H1 (cell line): ENCODE measurements at places on chromosomes 4 and X. TPM values are rescaled to one million over a fixed set of nuclear protein-coding genes. Genes with fewer than 3 reads are reported as not detected.

- H3K4me3 ChIP-seq, result peak overlapping the region; percentile 76
- no peak for DNase-seq
- H3K4me1 ChIP-seq, result no peaks in the 10 kb centered on the region
- H3K27me3 ChIP-seq, result no peaks in the 10 kb centered on the region
- no peak overlapping the region for H3K27ac ChIP-seq
These were observed 736 bp downstream of the BDH2 start for GRCh38 chr4:103098756-103099440.

- no peaks in the 10 kb centered on the region for H3K36me3 ChIP-seq
- H3K4me1 ChIP-seq, result peaks cover 5% of the 10 kb centered on the region; the same call in 1 of the 2 replicates
- H3K27ac ChIP-seq, result no peak overlapping the region
- no peak overlapping the region for H3K4me3 ChIP-seq
These were observed 199.3 kb upstream of the FAT4 start for GRCh38 chr4:125115476-125115875.

DNA sequence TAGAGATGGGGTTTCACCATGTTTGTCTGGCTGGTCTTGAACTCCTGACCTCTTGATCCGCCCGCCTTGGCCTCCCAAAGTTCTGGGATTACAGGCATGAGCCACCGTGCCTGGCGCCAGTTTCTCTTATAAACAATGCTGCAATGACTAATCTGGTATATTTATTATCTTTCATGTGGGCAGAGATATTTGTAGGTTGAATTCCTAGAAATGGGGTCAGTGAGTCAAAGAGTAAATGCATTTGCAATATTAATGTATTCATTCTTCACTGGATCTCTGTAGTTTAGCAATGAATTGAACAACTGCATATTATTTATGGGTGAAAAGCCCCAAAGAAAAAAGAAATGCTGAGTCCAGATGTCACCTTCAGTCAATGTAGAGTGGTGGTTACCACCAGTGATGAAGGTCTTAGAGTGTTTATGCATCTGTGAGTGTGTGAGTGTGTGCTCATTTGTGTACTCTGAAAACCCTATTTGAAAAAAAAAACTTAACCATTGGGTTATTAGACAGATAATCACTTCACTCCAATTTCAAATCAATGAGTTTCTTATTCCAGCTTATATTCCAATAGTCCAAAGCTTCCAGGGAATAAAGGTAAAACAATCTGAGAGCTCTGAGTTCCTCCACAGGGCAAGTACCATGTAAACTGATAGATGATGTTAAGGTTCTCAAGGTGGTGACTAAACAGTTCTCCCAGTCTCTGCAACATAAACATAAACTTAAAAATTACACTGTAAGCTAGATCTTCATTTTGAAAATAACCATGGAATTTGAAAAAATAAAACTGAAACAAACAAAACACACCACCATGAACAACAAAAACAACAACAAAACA, 22.6 kb upstream of the CD38 start:
- H3K27ac ChIP-seq, result no peak overlapping the region
- H3K27me3 ChIP-seq, result no peaks in the 10 kb centered on the region
- no peaks in the 10 kb centered on the region for H3K4me1 ChIP-seq
- no peaks in the 10 kb centered on the region for H3K36me3 ChIP-seq

- no peaks in the 10 kb centered on the region for H3K27me3 ChIP-seq
- no peak overlapping the region for H3K4me3 ChIP-seq
- H3K27ac ChIP-seq, result no peak overlapping the region
- no peak for DNase-seq
- H3K36me3 ChIP-seq, result no peaks in the 10 kb centered on the region
These were observed 253.9 kb upstream of the PPARGC1A start for GRCh38 chr4:24143741-24144140.

MMGT1 gene
- 19.1 and 20.5 TPM in 2 replicates for total RNA-seq

DNA sequence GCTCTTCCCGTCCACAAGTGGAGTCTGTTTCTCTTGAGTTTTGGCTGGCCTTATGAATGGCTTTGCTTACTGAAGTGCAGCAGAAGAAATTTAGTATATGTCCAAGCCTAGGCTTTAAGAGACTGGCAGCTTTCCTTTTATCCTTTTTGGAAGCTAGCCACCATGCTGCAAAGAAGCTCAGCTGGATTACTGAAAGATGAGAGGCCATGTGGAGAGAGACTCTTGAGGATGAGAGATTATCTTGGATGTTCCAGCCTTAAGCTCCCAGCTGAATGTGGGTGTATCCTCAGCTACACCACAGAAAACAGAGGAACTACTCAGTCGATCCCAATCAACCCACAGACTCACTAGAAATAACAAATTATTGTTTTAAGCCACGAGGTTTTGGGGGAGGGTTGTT, 12.5 kb downstream of the CCNG2 start:
- H3K27me3 ChIP-seq, result peaks cover 6% of the 10 kb centered on the region
- H3K36me3 ChIP-seq, result peaks cover 51% of the 10 kb centered on the region

- DNase-seq, result no peak
- no peak overlapping the region for H3K4me3 ChIP-seq
- H3K27me3 ChIP-seq, result peaks cover 19% of the 10 kb centered on the region
These were observed 61.7 kb downstream of the CT47B1 start for GRCh38 chrX:120813982-120814381.

DNA sequence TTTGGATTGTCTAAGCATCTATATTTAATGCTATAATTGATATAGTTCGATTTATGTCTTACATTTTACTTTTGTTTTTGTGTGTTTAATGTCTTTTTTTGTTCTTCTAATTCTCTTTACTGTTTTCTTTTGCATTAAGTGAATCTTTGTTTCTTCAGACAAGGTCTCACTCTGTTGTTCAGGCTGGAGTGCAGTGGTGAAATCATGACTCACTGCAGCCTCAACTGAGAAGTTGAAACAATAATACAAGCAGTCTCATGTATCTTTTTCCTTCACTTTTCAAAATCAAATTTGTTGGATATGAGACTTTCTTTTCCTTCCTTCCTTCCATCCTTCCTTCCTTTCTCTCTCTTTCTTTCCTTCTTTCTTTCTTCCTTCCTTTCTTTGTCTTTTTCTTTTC, 1401.6 kb downstream of the ADGRL3 start:
- DNase-seq, result no peak
- H3K27me3 ChIP-seq, result no peaks in the 10 kb centered on the region
- H3K27ac ChIP-seq, result no peak overlapping the region
- no peaks in the 10 kb centered on the region for H3K4me1 ChIP-seq
- H3K36me3 ChIP-seq, result no peaks in the 10 kb centered on the region
- no peak overlapping the region for H3K4me3 ChIP-seq

SOWAHD gene
- total RNA-seq, result 1.7 and 1.8 TPM in 2 replicates

DUX4 gene
- not detected in 2 replicates for total RNA-seq

- H3K27me3 ChIP-seq, result peaks cover 2% of the 10 kb centered on the region
- H3K4me1 ChIP-seq, result peaks cover 6% of the 10 kb centered on the region; the same call in 1 of the 2 replicates
- H3K27ac ChIP-seq, result no peak overlapping the region
- no peaks in the 10 kb centered on the region for H3K36me3 ChIP-seq
These were observed 73.1 kb downstream of the CPZ start for GRCh38 chr4:8665406-8666360.

GRCh38 chr4:86942185-86942666, 7.4 kb downstream of the AFF1 start:
- H3K4me1 ChIP-seq, result peaks cover 2% of the 10 kb centered on the region
- H3K4me3 ChIP-seq, result no peak overlapping the region
- no peaks in the 10 kb centered on the region for H3K27me3 ChIP-seq
- no peak overlapping the region for H3K27ac ChIP-seq
- no peaks in the 10 kb centered on the region for H3K36me3 ChIP-seq

DNA sequence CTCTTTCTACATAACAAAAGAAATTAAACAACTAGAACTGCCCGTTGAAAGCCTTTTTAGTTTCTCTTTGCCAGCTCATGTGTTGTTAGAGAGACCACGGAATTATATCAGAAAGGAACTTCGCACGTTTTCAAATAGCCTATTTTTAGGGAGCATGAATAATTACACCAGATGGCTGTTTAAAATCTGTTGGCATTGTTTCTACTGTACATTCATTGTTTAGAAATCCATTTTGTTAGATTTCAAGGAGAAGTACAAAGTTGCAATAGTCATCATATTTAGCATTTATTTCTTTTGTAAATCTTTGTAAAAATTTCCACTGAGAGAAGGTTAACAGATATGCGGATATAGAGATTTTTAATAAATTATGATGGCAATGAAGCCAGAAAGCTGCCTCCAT, 403.0 kb upstream of the HS3ST1 start:
- DNase-seq, result no peak
- no peak overlapping the region for H3K4me3 ChIP-seq
- H3K27me3 ChIP-seq, result no peaks in the 10 kb centered on the region
- H3K4me1 ChIP-seq, result no peaks in the 10 kb centered on the region
- H3K36me3 ChIP-seq, result no peaks in the 10 kb centered on the region
- H3K27ac ChIP-seq, result no peak overlapping the region

DNA sequence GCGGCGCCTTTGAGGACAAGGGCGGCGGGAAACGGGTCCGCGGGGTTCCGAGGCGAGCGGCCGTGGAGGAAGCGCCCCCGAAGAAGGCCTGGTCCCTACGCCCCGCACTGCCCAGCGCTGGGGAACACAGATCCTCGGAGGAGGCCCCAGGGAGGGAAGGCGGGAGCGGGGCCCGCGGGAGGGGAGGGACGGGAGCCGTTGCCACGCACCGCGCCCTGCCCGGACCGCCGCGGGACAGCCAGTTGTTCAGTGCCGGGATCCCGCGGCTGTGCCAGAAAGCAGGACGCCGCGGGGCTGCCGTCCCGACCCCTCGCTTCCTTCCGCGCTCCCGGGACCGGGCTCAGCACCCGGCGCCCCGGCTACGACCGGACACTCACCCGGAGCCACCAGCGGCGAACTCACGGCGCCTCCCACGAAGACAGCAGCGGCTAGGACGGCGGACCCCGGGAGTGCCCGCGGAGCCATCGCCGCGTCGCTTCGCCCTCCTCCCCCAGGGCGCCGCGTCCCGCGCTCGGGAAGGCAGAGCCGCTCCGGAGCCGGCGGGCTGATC, 278 bp downstream of the RELL1 start:
- no peak for DNase-seq
- no peaks in the 10 kb centered on the region for H3K36me3 ChIP-seq
- H3K4me1 ChIP-seq, result peaks cover 7% of the 10 kb centered on the region; the same call in 1 of the 2 replicates
- no peaks in the 10 kb centered on the region for H3K27me3 ChIP-seq
- H3K27ac ChIP-seq, result peak overlapping the region; percentile 57; the same call in 1 of the 2 replicates

DNA sequence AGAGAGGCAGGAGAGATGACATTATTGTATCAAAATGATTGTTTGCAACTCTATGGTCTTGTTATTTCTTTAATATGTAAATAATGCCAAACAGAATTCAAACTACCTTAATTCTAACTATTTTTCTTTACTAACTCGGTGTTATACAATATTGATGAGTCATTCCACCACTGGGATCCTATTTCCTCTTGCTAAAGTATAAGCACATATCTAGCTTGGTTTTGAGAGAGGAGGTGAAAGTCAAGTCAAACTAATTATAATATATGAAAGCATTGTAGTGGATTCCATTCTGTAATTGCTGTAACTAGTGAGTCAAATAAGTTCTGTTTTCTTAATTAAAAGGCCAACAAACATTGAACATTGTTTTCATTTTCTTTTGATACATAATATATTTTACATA, 837.6 kb downstream of the PDHA2 start:
- no peak overlapping the region for H3K4me3 ChIP-seq
- H3K36me3 ChIP-seq, result no peaks in the 10 kb centered on the region
- no peaks in the 10 kb centered on the region for H3K4me1 ChIP-seq

DNA sequence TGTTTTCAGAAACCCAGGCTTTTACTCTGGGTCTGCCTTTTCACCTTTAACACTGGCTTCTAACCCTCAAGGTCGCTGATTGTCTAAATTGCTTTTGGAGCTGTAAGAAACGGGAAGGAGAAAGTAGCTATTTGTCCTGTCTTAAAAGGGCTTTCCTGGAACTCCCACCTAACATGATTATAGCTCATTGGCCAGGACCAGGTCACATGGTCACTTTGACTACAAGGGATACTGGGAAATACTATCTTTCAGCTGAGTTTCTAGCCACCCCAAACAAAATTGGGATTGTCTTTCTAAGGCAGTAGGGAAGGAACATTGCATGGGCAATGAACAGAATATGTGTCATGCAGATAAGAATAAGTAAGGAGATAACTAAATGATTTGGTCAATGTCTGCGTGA, 106.7 kb upstream of the ARHGAP24 start:
- DNase-seq, result no peak
- H3K4me3 ChIP-seq, result no peak overlapping the region
- no peaks in the 10 kb centered on the region for H3K27me3 ChIP-seq
- H3K36me3 ChIP-seq, result no peaks in the 10 kb centered on the region
- H3K4me1 ChIP-seq, result no peaks in the 10 kb centered on the region
- H3K27ac ChIP-seq, result no peak overlapping the region

DCTD gene
- total RNA-seq, result 69.4 and 69.5 TPM in 2 replicates
